ENCODE measurements at places on chromosomes 16 and 17.

- no peak for DNase-seq
These were observed 561 bp downstream of the CCDC47 start for GRCh38 chr17:63772801-63773271.

DNA sequence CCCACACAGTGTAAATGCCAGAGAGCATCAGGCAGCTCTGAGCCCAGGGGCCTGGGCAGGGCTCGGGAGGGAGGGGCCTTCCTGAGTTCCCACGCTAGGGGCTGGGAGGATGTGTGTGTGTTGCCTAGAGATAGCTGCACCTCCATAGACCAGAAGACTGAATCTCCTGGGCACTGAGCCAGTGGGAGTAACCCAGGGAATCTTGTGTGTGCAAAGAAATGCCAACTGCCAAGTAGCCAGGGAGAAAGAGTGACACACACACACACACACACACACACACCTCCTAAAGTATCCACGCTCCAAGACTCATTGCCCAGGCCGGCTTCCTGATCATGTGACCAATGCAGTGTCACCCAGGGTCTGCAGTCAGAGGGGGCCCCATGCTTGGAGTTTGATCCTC is 166.2 kb upstream of the RPL38 start:
- DNase-seq = no peak

DNA sequence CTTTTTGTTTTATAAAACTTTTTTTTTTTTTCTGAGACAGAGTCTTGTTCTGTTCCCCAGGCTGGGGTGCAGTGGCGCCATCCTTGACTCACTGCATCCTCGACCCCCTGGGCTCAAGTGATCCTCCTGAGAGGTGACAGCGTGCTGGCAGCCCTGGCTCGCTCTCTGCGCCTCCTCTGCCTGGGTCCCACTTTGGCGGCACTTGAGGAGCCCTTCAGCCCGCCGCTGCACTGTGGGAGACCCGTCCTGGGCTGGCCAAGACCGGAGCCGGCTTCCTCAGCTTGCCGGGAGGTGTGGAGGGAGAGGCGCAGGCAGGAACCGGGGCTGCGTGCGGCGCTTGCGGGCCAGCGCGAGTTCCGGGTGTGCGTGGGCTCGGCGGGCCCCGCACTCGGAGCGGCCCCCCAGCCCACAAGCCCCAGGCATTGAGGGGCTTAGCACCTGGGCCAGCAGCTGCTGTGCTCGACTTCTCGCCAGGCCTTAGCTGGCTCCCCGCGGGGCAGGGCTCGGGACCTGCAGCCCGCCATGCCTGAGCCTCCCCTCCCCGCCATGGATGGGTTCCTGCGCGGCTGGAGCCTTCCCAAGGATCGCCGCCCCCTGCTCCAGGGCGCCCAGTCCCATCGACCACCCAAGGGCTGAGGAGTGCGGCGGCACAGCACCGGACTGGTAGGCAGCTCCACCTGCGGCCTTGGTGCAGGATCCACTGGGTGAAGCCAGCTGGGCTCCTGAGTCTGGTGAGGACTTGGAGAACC is 49.6 kb upstream of the HELZ start:
- no peak for DNase-seq

DNA sequence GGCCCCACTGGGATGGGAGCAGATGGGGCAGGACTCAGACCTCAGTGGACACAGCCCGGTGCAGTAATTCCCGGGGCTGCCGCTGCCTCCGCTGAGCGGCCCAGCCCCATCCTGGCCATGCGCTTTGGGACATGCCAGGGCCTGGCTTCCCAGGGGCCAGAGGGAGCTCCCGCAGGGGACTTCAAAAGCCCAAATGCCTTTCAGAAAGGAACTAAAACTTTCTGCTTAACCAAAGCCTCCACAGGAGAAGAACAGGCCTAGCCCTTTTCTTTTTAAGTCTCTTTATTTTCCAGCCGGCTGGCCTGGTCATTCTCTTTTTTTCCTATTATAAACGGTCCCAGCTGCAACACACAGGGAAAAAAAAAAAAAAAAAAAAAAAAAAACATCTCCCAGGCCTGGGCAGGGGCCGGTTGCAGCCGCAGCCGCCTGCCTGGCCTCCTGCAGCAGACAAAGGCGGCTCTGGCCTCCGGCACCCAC is 10.7 kb upstream of the ZNF423 start:
- DNase-seq = no peak

DNA sequence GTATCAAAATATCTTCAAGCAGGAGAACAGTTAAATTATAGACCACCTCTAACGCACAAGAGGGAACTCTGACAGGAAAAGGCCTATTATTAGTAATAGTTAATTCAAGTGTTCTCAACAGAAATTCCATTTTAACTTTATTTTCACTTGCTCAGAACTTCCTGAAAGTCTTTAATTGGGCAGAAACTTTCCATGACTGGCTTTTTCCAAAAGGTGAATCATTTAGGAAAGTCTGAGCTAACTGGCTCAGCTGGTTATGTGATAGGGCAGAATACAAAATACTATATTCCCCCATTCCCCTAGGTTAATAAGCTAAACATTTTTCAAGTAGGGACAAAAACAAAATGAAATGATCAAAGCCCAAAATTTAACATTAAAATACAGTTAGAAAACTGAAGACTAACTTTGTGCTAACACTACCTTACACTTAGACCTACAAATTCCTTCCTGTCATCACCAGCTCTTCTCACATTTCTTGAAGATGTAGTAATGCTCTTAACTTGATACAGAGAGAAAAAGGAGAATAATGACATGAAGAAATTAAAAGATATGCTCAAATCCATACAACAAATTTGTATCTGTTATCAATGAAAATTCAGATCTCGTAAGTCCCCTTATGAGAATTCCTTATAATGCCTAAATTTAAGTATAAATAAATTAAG is 31.0 kb downstream of the CFDP1 start:
- no peak for DNase-seq

DNA sequence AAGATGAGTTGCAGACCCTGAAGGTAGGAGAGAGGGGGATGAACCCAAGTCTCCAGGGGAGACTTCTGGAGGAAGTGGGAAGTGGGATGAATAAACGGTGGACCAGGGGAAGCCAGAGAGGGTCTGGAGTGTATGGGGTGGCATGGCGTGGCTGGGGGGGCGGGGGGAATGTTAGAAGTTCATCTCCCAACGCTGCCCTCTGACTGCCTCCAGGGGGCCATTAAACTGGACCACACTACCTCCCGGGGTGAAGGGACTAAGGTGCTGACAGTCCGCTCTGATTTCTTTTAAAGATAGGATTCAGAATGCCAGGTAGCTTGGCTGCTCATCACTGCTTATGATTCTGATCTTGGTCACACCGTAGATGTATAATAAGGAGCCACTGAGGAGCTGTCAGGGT is 21.2 kb downstream of the ST3GAL2 start:
- DNase-seq = no peak

- peak; percentile 38 for DNase-seq
These were observed 1.6 kb downstream of the ACTG1 start for GRCh38 chr17:81510785-81511553.

DNA sequence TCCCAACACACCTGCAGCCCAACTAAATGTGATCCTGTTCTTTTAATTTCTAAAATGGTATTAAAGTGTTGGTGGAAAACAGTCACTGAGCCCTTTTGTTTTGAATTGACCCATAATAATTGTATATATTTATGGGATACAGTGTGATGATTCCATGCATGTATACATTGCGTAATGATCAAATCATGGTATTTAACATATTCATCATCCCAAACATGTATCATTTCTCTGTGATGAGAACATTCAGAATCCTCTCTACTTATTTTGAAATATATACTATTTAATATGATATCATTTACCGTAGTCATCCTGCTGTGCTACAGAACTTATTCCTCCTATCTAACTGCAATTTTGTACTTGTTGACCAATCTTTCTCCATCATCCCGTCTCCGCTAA is 14.0 kb upstream of the MYH10 start:
- no peak for DNase-seq

GRCh38 chr17:70327279-70327678 is 157.9 kb downstream of the KCNJ2 start:
- DNase-seq = no peak

GRCh38 chr16:73000020-73000906 is 47.7 kb downstream of the ZFHX3 start:
- DNase-seq = no peak

GRCh38 chr16:19138601-19139000 is 24.8 kb downstream of the ITPRIPL2 start:
- no peak for DNase-seq

GRCh38 chr16:88921591-88921990 is 55.1 kb upstream of the PABPN1L start:
- DNase-seq = no peak

GRCh38 chr16:16139806-16140205 is 83.5 kb downstream of the ABCC6 start:
- DNase-seq = no peak

GRCh38 chr17:14359163-14360020 is 58.5 kb downstream of the HS3ST3B1 start:
- DNase-seq = peak; percentile 16

GRCh38 chr16:85396879-85397871 is 215.9 kb upstream of the GSE1 start:
- no peak for DNase-seq

DNA sequence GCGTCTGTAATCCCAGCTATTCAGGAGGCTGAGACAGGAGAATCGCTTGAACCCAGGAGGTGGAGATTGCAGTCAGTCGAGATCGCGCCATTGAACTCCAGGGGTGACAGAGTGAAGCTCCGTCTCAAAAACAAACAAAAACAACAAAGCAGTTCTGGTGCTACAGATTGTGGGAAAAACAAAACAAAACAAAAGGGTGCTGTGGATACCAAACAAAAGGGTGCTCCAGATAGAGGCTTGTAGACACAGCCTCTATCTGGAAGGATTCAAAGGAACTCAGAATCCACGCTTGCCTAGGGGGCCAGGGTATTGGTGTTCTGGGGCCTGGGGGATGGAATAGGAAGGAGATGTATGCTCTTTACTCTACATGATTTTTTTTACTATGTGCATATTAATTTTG is 2.5 kb downstream of the MYLK3 start:
- no peak for DNase-seq

- no peak for DNase-seq
These were observed 2.2 kb upstream of the MPG start for GRCh38 chr16:75580-76501.

- DNase-seq = no peak
These were observed 43.4 kb upstream of the ANKFN1 start for GRCh38 chr17:56109836-56110235.

DNA sequence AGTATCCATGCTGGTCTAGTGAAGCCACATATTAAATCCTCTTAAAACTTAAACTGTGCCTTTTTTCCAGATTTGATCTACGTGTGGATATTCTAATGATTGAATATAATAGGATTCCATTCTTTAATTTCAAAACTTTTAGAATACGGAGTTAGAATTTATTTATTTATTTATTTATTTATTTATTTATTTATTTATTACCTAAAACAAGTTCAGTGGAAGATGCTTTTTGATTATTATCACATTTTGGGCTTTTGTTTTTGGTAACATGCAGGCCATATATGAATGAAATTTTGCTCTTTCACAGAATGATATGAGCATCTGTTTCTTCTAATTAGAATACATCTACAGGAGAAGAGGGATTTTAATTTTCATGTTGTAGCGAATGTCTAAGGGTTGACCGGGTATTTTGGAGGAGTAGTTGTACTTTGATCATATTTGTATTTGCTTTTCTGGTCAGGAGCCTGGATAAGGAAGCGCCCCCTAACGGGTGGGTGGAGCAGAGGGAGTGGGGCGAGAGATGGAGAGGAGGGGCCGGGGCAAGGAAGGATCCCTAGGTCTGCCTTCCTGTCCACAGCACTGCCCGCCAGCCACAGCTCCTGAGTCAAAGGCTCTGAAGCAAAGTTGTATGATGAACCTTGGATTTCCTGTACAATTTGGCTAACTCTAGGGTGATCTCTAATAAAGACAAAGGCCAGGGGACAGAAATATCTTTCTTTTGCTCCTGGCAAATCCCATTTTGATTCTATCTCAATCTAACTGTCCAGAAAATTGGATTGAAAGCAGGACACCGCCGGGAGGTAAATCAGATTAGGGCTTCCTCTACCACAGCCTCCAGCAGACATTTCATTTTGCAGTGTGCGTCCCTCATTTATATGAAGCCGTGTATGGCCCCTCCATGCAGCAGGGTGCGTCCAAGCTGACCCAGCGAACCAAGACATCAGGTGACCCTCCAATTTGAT is 149.1 kb downstream of the PRKCA start:
- no peak for DNase-seq

DNA sequence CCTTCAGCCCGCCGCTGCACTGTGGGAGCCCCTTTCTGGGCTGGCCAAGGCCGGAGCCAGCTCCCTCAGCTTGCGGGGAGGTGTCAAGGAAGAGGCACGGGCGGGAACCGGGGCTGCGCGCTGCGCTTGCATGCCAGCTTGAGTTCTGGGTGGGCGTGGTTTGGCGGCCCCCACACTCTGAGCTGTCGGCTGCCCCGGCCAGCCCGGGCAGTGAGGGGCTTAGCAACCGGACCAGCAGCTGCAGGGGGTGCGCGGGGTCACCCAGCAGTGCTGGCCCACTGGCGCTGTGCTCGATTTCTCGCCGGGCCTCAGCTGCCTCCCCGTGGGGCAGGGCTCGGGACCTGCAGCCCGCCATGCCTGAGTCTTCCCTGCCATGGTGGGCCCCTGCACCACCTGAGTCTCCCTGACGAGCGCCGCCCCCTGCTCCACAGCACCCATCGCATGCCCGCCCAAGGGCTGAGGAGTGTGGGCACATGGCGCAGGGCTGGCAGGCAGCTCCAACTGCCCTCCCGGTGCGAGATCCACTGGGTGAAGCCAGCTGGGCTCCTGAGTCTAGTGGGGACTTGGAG is 17.0 kb downstream of the PRR11 start:
- no peak for DNase-seq

DNA sequence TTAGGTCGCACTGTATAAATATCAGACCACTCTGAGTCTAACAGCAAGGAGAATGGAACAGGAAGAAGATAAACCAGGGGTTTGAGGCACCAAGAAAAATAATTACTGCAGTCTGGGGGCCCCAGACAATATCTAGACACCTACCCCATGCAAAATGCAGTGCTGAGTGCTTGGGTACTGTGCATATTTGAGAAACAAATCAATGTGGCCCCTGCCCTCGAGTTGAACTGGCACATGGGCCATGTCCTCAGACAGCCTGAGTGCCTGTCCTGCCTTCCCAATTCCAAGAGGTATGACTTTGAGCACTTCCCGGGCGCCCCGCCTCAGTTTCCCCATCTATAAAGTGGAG is 6.2 kb upstream of the CIITA start:
- DNase-seq = no peak

DNA sequence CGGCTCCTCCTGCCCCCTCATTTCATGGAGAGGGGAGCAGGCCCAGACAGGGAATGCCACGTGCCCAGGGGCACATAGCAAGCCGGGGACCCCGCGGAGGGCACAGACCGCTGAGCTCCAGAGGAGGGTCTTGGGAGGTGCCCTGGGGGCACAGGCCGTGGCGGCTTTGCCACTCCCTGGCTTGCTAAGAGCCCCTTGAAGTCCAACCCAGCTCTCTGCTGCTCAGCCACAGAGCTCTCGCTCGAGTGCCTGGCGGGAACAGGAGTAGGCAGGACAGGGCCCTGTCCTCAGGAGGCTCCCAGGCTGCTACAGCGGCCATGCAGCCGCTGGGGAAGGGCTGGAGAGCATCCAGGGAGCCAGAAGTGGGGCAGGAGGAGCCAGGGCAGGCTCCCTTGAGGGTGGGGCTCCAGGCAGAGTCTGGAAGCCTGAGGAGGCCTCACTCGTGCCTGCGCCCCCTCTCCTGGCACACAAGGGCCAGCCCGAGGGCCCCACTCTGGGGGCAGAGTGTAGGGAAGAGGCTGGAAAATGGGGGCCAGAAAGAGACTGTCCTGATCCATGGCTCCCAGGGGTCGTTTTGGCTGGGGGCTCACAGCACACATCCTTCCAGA is 4.4 kb upstream of the RAB26 start:
- no peak for DNase-seq

GRCh38 chr16:81437865-81438264 is 6.7 kb upstream of the CMIP start:
- no peak for DNase-seq

Data from activated CD4-positive, alpha-beta T cell treated with anti-CD3 and anti-CD28 coated beads, Interleukin-2, amount 50 U/mL, for 48 hours (primary cell).